ENCODE measurements at places on chromosomes 11 and 22. TPM values are rescaled to one million over a fixed set of nuclear protein-coding genes. Genes with fewer than 3 reads are reported as not detected.

Gene CTTN
- total RNA-seq: 81.3 TPM

Gene GLYATL2
- 1.2 TPM for total RNA-seq

Gene TRIM49
- total RNA-seq: not detected

Gene NRIP3
- 17.9 TPM for total RNA-seq

Gene MOGAT2
- total RNA-seq: not detected

Gene ACAD8
- 28.7 TPM for total RNA-seq

All from occipital lobe (tissue), 3 donors.